ENCODE measurements at places on chromosomes 1 and 21. TPM values are rescaled to one million over a fixed set of nuclear protein-coding genes. Genes with fewer than 3 reads are reported as not detected.

TTC22 gene
- not detected for total RNA-seq

KLF17 gene
- total RNA-seq: not detected

LAMB3 gene
- total RNA-seq: 32.5 TPM

RUNX3 gene
- not detected for total RNA-seq

OR2T5 gene
- not detected for total RNA-seq

AMY1C gene
- total RNA-seq: not detected

CHAF1B gene
- 0.60 TPM for total RNA-seq

BACE2 gene
- total RNA-seq: 24.3 TPM

KCNT2 gene
- total RNA-seq: 1.7 TPM

TMEM125 gene
- total RNA-seq: not detected

CD1B gene
- total RNA-seq: not detected

CFAP126 gene
- not detected for total RNA-seq

THEM5 gene
- not detected for total RNA-seq

FYB2 gene
- total RNA-seq: not detected

BRINP2 gene
- total RNA-seq: under 0.01 TPM

SPRR1B gene
- total RNA-seq: not detected

BTBD8 gene
- total RNA-seq: 4.7 TPM

HES3 gene
- not detected for total RNA-seq

PTPN22 gene
- total RNA-seq: 0.95 TPM

FAM177B gene
- total RNA-seq: not detected

GUCA2A gene
- not detected for total RNA-seq

SPRR4 gene
- total RNA-seq: not detected

NTMT2 gene
- not detected for total RNA-seq

KCNH1 gene
- total RNA-seq: not detected

LCE7A gene
- total RNA-seq: not detected

MRAP gene
- 0.34 TPM for total RNA-seq

DYNLT4 gene
- not detected for total RNA-seq

FCRL4 gene
- not detected for total RNA-seq

OR2L13 gene
- total RNA-seq: not detected

OR1C1 gene
- total RNA-seq: not detected

LINGO4 gene
- total RNA-seq: not detected

KCNAB2 gene
- 5.8 TPM for total RNA-seq

MMEL1 gene
- total RNA-seq: 0.16 TPM

C1orf141 gene
- not detected for total RNA-seq

DIO1 gene
- not detected for total RNA-seq

FLG2 gene
- under 0.01 TPM for total RNA-seq

LMX1A gene
- not detected for total RNA-seq

CAPN8 gene
- total RNA-seq: 0.09 TPM

BMP8B gene
- under 0.01 TPM for total RNA-seq

CZIB gene
- 62.3 TPM for total RNA-seq

PRPF38A gene
- total RNA-seq: 6.5 TPM

IPP gene
- 13.9 TPM for total RNA-seq

RPS6KC1 gene
- 35.9 TPM for total RNA-seq

GPN2 gene
- total RNA-seq: 10.8 TPM

DEDD gene
- 20.3 TPM for total RNA-seq

CFHR1 gene
- total RNA-seq: 0.16 TPM

GNG4 gene
- not detected for total RNA-seq

ITGB2 gene
- not detected for total RNA-seq

DCDC2B gene
- not detected for total RNA-seq
